ENCODE measurements at places on chromosomes 6 and 20.
A peak's percentile ranks its signal among the peaks of the same experiment; 100 is the strongest.

DNA sequence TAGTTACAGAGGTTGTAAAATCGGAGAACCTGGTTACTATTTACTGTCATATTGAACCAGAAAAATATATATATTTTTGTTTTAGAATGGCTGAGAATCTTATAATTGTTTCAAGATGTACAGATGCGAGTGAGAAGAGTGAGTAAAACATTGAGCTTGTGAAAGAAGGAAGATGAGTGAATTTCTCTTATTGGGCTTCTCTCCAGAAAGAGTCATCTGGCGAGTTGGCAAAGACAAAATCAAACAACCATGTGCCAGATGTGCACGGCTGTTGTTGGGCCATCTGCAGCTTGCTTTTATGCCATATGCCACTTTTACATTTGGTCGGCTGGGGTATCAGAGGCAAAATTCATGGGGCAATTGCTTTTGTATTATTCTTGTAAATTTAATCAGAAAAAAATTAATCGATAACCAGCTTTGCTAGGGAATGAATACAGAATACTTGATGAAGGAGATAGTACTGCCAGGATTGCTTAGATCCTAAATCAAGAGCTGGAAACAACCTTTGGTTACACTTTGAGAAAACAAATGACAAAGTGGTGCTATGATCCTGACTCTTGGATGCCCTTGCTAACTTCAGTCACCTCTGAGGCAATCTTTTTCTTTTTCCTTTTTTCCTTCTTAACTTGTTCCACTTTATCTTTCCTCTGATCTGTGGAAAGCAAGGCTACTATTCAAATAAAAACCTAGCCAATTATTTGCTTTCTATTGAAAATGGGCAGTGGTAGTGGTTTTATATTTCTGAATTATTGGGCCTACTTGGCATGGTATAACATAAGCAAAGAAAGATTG, 97.1 kb upstream of the GRIK2 start:
- no peak for DNase-seq

GRCh38 chr6:55276745-55277530, 50.3 kb upstream of the GFRAL start:
- no peak for DNase-seq

- DNase-seq: no peak
These were observed 313.7 kb downstream of the SOX4 start for GRCh38 chr6:21907291-21907690.

DNA sequence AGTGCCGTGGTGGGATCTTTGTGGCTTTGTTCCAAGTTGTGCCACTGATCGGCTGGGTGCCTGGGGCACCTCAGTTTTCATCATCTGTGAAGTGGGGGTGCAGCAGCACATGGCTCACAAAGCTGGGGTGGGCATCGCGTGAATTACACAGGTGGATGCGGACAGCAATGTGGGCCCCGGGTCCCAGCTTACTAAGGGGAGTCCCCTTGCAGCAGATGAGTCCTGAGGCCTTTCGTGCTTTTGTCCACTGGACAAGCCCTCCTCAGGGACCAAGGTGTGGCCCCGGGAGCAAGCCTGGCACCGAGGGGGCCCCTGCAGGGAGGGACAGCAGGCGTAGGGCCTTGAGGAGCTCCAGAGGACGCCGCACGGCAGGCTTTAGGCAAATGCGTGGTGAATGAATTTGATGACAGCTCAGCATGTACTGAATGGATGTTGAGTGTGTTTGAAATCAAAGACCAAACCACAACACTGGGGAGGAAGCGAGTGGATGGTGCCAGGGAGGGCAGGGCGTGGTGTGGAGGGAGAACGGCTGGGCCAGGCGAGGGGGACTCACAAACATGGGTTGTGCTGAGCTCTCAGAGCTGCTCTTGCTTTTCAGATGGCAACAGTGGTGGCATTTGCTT, 53.2 kb downstream of the IRF4 start:
- peak; percentile 75 for DNase-seq

GRCh38 chr6:26124781-26125685, 37.8 kb downstream of the HFE start:
- DNase-seq: peak; percentile 8

DNA sequence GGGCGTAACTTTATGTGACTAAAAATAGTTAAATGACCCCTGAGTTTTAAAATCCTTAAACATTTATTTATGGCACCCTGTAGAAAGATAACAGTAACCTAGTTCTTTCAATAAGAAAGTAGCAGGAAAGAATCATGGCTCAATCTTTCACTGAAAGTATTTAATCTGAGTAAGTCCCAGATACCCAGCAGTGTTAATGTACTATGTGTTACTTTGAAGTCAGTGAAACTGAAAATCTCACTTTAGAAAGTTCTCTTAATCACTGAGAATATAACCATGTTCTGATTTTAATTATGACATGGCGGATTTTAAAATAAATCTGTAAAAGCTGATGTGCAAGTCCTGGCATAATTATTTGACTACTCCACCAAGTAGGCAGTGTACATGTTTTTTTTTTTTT, 8.1 kb upstream of the HEY2 start:
- no peak for DNase-seq

- no peak for DNase-seq
These were observed 11.6 kb upstream of the CLVS2 start for GRCh38 chr6:122984393-122984792.

Measured in CD4-positive, alpha-beta T cell treated with Interleukin-6 for 4 hours (primary cell).